ENCODE measurements at places on chromosomes 4 and X.

DNA sequence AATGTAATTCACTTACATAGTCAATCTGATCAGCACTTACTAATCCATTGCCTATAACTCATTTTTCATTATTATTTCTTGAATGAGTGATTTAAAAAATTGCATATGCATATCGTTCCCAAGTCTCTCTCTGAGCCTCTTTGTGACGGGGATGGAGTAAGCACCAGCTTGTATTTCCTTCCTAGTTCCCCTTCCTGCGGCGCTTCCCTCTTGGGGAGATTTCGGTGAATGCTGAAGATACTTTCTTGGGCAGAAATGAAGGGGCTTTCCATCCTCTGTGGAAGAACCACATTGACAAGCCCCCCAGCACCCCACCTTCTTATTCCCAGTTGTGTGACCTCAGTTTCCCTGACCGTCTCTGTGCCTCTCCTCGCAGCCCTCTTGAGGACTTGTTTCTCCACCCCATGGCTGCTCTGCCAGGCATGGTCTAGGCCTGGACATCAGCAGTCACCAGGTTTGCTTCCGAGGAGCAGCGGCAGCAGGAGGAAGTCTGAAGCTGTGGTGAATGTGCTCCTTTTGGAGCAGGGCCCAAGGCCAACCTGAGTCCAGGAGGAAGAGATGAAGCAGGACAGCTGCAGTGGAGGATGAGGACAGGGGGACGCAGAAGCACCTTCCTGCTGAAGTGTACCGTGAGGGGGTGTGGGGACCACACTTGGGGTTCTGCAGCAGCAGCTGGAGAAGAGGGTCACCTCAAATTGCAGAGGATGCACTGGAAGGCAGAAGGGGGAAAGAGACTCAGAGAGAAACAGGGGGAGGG is 124.9 kb downstream of the IRF2 start:
- peak overlapping the region; percentile 89 for H3K27ac ChIP-seq
- H3K27me3 ChIP-seq = no peaks in the 10 kb centered on the region
- DNase-seq = no peak
- H3K4me1 ChIP-seq = peaks cover 48% of the 10 kb centered on the region

DNA sequence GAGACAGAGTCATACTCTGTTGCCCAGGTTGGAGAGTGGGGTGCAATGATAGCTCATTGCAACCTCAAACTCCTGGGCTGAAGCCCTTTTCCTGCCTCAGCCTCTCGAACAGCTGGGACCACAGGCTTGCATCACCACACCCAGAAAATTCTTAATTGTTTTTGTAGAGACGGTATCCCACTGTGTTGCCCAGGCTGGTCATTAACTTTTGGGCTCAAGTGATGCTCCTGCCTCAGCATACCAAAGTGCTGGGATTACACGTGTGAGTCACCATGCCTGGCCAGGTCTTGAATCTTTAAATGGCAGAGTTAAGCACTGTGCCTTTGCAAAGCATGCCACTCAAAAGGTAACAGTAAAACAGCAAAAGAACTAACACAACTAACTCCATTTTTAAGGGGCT is 28.6 kb upstream of the BBS12 start:
- no peaks in the 10 kb centered on the region for H3K27me3 ChIP-seq
- H3K4me1 ChIP-seq = no peaks in the 10 kb centered on the region
- H3K27ac ChIP-seq = no peak overlapping the region
- H3K4me3 ChIP-seq = no peak overlapping the region
- H3K36me3 ChIP-seq = no peaks in the 10 kb centered on the region

DNA sequence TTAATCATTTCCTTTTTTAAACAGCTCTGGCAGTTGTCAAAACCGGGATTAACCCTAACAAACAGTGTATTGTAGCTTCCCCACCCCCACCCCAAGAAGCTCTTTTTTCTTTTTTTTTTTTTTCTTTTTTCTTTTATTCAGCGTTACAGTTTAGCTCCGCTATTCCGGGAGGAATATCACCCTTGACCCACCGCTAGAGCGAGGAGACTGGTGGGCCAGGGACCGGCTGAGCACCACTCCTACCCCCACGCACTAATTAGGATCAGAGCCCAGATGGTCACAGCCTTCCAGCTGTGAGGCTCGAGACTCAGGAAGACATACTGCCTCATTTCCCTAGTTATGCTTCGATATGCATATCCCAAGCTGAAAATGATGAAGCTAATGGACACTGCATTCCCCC is 2.0 kb downstream of the PARM1 start:
- no peak overlapping the region for H3K27ac ChIP-seq
- peaks cover 31% of the 10 kb centered on the region for H3K4me1 ChIP-seq
- H3K4me3 ChIP-seq = peak overlapping the region; percentile 59

DNA sequence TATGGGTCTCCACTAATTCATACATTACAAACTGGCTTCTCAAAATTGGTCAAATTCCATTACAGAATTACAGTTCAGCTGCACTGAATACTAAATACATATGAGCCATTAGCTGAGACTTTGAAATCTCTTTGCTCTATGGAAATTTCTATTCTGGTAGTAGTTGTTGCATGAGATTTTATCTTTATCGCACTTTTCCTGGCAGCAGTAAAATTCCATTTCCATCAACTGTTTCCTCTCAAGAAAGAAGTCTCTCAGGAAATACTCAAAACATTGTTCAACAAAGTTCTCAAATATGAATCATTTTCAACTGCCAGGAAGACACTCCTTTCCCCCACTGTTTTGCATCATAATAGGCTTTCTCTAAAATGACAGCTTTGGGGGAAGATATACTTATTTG is 51.3 kb downstream of the ATP11C start:
- H3K4me3 ChIP-seq = no peak overlapping the region
- H3K4me1 ChIP-seq = no peaks in the 10 kb centered on the region
- no peaks in the 10 kb centered on the region for H3K36me3 ChIP-seq
- DNase-seq = no peak
- no peak overlapping the region for H3K27ac ChIP-seq
- no peaks in the 10 kb centered on the region for H3K27me3 ChIP-seq

- no peak overlapping the region for H3K4me3 ChIP-seq
- DNase-seq = no peak
- no peaks in the 10 kb centered on the region for H3K27me3 ChIP-seq
- no peak overlapping the region for H3K27ac ChIP-seq
Observed at GRCh38 chr4:164606478-164606877, 147.5 kb upstream of the SMIM31 start.

GRCh38 chr4:176102414-176103063 is 36.9 kb downstream of the WDR17 start:
- H3K36me3 ChIP-seq = no peaks in the 10 kb centered on the region
- H3K27me3 ChIP-seq = no peaks in the 10 kb centered on the region
- DNase-seq = no peak
- no peaks in the 10 kb centered on the region for H3K4me1 ChIP-seq

GRCh38 chr4:125321709-125322365 is 7.1 kb downstream of the FAT4 start:
- no peak for DNase-seq
- peak overlapping the region; percentile 47 for H3K27ac ChIP-seq
- no peaks in the 10 kb centered on the region for H3K36me3 ChIP-seq
- H3K4me1 ChIP-seq = peaks cover 28% of the 10 kb centered on the region
- H3K27me3 ChIP-seq = peaks cover 11% of the 10 kb centered on the region

- no peaks in the 10 kb centered on the region for H3K27me3 ChIP-seq
- H3K36me3 ChIP-seq = no peaks in the 10 kb centered on the region
- DNase-seq = no peak
- H3K27ac ChIP-seq = no peak overlapping the region
- no peak overlapping the region for H3K4me3 ChIP-seq
Observed at GRCh38 chr4:104015680-104016079, 295.9 kb upstream of the TACR3 start.

GRCh38 chr4:99290848-99291786 is at the start of gene ADH1A:
Gene ADH1A, minus strand, starts transcription at chr4:99290985. Its CDS starts 71 bp downstream, at chr4:99290914.
- no peaks in the 10 kb centered on the region for H3K4me1 ChIP-seq
- no peak within 1 kb of the TSS for H3K4me3 ChIP-seq
- no peak within 1 kb of the TSS for H3K27ac ChIP-seq
- no peaks in the 10 kb centered on the region for H3K36me3 ChIP-seq

DNA sequence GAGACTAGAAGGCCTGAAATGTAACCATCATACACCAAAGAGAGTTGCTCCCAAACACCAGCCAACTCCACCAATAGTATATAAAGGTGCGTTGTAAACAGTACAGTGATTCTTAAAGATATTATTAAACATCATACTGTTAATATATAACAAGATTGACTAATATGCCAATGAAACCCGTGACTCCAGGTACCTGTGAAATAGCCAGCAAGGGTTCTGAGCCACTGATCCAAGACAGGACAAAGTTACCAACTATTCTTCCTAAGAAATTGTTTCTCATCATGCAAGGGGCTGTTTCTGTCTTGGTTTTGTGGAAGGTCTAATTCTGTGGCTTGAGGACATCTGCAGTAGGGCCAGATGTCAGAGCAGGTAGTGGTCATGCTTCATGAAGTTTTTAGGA is 47.2 kb downstream of the FHL1 start:
- peaks cover 11% of the 10 kb centered on the region for H3K4me1 ChIP-seq
- H3K4me3 ChIP-seq = no peak overlapping the region
- DNase-seq = no peak

- no peak overlapping the region for H3K4me3 ChIP-seq
- H3K36me3 ChIP-seq = no peaks in the 10 kb centered on the region
- H3K4me1 ChIP-seq = no peaks in the 10 kb centered on the region
- no peaks in the 10 kb centered on the region for H3K27me3 ChIP-seq
Observed at GRCh38 chr4:155891058-155891457, 12.4 kb upstream of the TDO2 start.

DNA sequence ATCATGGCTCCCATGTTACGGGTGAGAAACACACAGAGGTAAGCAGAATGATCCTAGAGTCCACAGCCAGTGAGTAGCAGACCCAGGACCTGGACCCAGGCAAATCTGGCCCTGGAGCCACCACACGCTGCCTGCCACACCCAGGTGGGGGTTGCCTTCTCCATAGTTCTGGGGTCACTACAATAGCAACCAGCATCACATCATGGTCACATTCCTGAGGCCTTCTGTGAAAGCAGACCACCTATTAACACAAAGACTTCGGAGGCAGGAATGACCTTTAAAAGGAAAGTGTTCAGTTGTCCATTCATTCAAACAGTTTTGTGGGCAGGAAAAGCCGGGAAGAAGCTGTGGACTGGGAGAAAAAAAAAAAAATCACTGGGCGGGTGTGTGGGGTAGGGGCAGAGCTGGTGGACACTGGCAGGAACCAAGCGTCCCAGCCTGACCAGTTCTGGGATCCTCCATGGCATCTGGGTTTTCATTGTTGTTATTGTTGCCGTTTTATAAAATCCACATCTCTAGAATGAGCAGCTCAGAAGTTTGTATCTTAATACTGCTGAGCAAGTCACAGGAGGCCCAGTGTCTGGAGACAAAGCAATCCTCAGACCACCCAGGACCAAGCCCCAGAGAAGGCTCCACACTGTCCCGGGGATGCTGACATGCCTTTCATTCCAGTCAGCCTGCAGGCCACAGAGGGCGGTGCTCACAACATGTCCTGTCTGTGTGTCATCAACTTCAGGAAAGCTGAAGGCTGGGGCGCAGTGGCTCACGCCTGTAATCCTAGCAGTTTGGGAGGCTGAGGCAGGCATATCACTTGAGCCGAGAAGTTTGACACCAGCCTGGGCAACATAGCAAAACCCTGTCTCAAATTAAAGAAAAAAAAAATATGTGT is 67.0 kb downstream of the SEL1L3 start:
- H3K4me3 ChIP-seq = no peak overlapping the region
- H3K27me3 ChIP-seq = no peaks in the 10 kb centered on the region
- no peaks in the 10 kb centered on the region for H3K36me3 ChIP-seq
- DNase-seq = no peak
- H3K27ac ChIP-seq = no peak overlapping the region

- H3K27ac ChIP-seq = peak overlapping the region; percentile 70
- H3K4me1 ChIP-seq = peaks cover 59% of the 10 kb centered on the region
- no peaks in the 10 kb centered on the region for H3K36me3 ChIP-seq
- H3K27me3 ChIP-seq = peaks cover 82% of the 10 kb centered on the region
- no peak for DNase-seq
Observed at GRCh38 chr4:54225598-54226403, 3.3 kb upstream of the PDGFRA start.

DNA sequence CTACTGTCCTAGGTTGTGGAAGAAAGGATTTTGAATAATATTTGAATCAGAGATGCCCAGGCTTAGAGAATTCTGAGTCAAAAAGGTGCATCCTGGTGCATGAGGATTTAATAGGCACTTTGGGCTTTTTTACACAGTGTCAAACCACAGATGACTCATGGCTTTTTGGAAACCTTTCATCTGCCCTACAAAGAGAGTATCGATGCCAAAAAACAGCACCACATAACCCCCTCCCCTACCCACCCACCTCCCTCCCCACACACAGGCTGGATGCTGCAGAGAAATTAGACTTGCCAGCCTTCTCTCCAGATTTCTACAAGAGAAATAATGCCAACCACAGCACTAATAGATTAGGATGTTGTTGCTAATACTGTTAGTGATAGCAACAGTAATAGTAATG is 779.3 kb downstream of the NLGN4X start:
- H3K4me3 ChIP-seq = no peak overlapping the region
- no peaks in the 10 kb centered on the region for H3K4me1 ChIP-seq
- no peaks in the 10 kb centered on the region for H3K27me3 ChIP-seq
- H3K36me3 ChIP-seq = no peaks in the 10 kb centered on the region
- no peak for DNase-seq
